ENCODE measurements at places on chromosomes 2 and 18.

DNA sequence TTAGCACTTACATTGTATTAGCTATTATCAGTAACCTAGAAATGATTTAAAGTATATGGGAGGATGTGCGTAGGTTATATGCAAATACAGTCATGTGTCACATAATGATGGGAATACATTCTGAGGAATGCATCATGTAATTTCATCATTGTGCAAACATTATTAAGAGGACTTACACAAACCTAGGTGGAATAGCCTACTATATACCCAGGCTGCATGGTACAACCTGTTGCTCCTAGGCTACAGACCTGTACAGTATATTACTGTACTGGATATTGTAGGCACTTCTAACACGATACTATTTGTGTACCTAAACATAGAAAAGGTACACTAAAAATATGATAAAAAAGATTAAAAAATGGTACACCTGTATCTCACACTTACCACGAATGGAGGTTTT, 7.9 kb downstream of the RIF1 start:
- DNase-seq: no peak

DNA sequence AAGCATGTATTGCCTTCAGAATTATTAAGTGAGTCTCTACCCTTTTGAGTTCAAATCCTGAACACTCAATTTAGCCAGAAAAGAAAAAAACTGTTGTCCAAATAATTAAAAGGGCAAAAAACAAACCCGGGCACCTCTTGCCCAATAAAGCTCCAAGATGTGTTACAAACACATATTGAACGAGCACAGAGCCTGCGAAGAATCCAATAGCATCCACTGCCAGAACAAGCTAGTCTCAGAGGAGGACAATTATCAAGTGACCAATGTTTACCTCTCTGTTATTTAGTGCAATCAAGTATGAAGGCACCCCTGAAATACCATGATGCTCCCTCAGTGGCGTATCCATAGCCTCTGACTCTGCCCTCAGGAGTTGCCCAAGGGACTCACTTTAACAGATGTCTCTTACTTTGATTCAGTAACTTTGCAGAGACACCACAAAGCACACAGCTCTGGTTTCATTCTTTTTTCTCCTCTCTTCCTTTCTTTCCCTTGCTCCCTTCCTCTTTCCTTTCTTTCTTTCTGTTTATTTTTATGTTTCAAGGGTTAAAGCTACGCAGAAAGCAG, 93.5 kb upstream of the SPATS2L start:
- no peak for DNase-seq

DNA sequence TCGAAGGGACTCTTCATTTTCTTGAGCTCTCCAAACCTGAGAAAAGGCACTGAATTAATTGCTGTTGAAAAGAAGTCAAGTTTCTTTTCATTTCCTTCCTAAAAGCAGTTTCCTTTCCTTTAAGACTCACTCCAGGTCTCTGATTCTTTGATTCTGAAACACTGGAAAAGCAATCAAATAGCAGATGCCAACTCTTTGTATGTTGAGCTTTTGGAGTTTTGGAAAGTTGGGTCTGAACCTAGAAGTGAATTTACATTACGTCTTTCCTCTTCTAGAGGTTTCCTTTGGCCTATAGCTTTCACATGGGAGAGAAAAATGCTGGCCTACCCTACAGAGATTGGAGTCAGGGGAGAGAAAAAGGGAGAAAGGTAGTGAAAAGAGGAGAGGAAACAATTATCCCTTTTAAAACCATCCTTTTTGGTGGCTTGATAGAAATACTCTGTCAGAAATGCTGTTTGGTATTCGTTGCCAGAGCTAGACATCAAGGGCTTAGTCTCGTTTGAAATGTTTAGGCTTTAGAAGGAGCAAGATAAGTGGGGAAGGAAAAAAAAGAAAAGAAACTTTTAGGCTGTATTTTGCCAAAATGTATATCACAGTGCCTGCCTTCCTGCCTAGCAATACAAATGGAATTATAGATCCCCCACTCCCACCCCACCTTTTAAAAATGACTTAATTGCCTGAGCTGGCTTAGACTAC, 187.7 kb downstream of the PRPF40A start:
- DNase-seq: no peak

DNA sequence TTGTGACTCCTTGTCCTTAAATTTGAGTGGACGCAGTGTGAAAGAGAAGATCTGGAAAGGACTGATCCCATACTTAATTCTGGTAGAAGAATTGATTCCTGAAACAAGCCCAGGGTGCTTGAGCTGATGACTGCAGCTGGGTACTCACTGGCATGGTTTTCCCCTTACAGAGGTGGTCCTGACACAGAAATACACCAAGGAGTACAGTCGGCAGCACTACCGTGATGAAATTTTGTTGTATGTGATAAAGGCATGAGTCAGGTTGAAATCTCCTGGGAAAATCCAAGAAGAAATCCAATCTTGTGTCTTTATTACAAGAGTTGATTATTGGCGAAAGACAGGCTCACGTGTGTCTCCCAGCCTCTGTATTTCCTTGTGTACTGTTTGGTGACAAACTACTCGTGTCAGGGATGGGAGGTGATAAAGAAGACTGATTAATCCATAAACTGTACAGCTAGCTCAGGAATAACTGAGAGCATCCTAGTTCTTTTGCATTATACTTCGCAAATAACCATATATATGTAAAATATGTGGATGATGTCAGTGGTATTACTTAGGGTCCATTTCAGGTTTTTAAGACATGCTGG, 76.6 kb downstream of the RAPGEF4 start:
- no peak for DNase-seq

DNA sequence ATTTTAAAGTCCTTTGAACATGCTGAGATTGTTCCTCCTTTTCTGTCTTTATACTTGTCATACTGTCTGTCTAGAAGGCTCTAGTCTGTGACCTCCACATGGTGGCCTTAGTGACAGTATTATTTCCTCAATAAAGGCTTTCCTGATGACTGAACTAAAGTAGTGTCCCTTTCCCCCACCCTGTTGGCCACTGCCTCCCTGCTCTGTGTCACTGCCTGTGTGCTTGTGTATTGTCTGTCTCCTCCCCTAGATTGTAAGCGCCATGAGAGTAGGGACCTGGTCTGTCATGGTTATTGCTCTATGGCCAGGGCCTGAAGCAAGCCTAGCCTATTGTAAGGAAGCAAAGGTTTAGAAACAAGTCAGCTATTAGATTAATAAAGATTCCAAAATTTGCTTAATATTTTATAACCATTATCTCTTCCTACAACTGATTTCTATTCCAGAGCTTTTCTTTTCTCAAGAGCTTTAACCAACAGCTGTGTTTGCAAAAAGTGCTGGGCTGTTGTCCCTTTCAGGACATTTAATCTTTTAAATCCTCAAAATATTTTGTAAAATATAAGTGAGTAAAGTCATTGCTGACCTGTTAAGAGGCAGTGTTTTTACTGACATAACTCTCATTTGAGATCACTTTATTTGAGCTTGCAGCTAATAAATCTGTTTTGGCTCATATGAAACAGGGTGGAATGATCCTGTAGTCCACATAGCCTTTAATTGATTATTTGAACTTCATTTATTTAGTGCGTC, 35.5 kb downstream of the DIS3L2 start:
- no peak for DNase-seq

GRCh38 chr2:176164611-176165369, 7.7 kb downstream of the HOXD3 start:
- no peak for DNase-seq

DNA sequence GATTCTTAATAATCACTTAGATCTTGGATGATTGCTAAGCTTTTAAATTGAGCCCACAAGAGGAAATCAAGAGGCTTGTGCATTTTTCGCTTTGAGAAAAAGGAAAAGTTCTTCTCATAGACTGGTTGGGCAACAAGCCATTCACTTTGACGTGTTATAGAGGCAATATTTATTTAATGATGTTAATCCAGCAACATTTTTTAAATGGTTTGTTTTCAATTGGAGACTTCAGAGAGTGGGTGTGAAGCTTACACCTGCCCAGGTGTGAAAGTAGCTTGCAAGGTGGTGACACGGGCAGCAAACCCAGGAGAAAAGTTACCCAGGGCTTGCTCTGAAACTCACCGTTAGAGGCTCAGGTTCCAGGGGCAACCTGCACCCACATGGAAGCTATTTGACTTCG, 858.9 kb downstream of the GALR1 start:
- DNase-seq: no peak

DNA sequence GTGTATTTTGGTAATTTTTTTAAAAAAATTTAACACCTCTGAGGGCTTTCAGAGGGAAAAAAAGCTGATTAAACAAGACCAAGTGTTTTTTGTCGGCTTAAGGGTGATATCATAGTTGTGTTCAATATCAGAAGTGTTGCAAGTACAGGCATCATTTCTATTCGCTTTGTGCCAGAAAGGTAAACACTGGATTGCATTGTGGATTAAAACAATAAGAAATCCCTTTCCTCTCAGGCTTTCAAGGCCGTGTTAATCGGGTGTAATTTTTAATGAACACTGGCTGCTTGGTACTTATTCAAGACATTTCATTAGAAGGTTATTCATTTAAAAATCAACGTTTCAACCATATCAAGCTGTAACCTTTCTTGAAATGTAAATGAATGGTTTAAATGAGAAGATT, 18.3 kb downstream of the FIGN start:
- no peak for DNase-seq

Measured in GM23248 (cell line).